ENCODE measurements at places on chromosomes 6 and 20. TPM values are rescaled to one million over a fixed set of nuclear protein-coding genes. Genes with fewer than 3 reads are reported as not detected.

Gene DPPA5
- total RNA-seq: not detected

Gene CNBD2
- total RNA-seq: 5.0 TPM

Gene SPATS1
- total RNA-seq: not detected

Gene TBCC
- total RNA-seq: 19.5 TPM

Gene PAX1
- total RNA-seq: not detected

Gene MAP3K5
- 9.0 TPM for total RNA-seq

Gene ANKEF1
- 1.8 TPM for total RNA-seq

- DNase-seq: no peak
These were observed 71.5 kb upstream of the DTNBP1 start for GRCh38 chr6:15734118-15734897.

DNA sequence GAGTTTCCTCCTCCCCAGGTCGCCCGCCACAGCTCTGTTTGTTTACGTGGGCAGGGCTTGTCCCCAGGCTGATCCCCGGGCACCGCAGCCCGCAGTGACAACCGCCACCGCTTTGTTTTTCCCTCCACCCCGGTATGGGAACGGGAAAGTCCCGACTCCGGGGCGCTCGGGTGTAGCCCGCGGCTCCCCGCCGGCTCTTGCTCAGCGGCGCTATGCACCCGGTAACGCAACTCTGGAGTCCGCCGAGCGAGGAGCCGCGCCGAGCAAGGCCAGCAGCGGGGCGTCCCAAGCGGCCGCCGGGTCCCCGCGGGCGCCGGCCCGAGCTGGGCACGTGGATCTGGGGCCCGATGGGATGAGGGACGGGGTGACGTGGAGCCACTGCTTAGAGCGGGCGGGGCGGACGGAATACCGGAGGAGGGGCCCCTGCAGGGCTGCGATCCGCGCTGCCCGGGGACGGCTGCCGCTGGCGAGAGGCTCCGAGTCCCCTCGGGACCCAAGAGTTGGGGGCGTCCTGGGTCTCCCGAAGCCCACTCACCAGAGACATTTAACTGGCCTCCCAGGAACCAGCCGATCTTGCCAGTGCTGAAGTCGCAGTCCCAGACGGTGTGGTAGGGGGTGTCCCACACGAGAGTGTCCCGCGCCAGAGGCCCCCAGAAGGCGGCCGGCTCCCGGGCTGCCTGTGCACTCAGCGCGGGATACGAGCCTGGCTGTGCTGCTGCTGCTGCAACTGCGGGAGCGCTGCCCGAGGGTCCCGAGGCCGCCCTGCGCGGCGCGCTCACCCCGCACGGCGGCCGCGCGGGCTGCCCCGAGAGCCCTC lies 497 bp downstream of the ACSS1 start:
- DNase-seq: peak; percentile 90

DNA sequence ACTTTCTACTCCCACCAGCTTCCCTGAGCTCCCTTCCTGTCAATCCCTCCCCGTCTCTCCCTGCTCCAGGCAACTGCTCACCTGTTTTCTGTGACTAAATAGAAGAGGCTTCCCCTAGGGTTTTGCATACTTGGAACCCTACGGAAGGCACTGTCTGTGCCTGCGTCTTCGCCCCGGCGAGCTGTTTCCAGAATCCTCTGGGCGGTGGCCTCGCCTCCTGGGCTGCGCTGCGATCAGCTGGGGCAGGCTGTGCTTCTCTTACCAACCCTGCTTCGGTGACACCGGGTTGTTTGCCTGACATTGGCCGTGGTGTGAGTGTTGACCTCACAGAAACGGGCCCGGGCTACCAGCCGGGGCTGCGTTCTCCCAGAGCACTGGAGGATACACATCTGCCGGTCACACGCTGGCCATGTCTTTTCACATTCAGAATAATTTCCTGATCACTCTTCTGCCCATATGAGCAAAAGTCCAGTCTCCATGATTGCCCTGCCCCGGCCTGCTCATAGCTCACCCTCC lies 29.4 kb upstream of the CCR6 start:
- no peak for DNase-seq

- DNase-seq: no peak
These were observed 10.9 kb upstream of the NCOA3 start for GRCh38 chr20:47490795-47491194.

DNA sequence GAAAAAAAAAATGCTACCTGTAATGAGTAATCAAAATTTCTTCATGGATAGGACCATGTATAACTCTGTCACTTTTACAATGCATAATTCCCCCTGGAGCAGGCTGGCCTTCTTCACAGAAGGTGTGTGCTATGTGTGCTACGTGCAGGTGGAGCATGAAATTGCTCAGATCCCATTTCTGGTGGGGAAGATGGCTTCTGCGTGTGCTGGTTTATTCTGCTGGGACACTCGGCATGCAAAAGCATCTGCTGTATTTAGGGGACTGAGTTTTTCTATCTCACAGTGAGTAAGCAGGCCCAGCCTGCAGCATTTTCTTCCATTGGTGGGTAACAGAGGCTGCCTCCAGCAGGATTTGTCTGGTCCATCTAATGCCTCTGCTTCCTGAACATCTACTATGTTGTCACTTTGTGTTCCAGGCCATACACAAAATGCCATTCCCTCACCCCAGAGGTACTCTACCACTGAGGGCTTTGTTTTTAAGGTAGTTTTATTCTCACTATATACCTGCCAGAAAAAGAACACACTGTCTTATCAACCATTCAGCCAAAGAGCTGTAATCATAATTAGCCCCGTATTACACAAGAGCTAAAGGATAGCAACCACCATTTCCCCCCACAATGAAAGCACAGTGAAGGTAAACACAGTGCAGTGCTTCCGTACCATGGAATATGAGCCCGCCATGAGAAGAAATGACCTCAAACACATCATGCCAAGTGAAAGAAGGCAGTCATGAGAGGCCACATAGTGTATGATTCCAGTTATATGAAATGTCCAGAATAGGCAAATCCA lies 62.4 kb downstream of the SYNDIG1 start:
- no peak for DNase-seq

DNA sequence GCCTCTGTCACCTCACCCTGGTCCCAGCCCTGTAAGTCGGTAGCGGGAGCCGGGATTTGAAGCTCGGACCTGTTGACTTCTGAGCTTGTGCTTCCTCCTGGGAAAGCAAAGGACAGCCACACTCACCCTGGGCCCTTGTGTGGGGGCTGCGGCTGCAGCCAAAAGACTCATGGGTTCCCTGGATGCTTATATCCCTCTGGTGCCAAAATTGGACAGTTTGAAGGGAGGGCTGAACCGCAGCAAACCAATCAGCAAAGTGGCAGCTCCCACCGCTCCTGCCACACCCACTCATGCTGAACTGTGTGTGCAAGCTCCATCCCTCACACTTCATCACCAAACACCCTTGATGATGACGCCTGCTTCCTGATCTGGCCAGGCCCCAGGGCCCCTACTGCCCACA lies 3.9 kb upstream of the CCN5 start:
- DNase-seq: no peak

- no peak for DNase-seq
These were observed 31.5 kb downstream of the PDE7B start for GRCh38 chr6:135883045-135883444.

DNA sequence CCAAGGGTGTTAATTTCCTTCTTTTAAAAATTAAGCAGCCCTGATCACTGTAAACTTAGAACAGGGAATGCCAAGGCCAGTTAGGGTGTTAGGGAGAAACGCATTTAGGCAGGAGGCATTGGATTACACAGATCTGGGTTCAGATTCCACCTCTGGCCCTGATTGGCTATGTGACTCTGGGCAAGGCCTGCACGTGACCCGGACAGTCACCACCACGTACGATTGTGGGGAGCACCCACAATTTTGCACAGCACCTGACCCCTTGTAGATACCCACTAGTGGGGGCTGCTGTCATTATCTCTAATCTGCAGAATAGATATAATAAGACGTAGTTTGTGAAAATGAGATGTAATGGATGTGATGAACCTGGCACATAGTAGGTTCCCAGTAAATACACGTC lies 59.5 kb upstream of the ZNFX1 start:
- DNase-seq: no peak

GRCh38 chr6:24667378-24667803 lies 514 bp downstream of the ACOT13 start:
- no peak for DNase-seq

GRCh38 chr6:129874837-129875236 lies 13.7 kb upstream of the TMEM244 start:
- no peak for DNase-seq

DNA sequence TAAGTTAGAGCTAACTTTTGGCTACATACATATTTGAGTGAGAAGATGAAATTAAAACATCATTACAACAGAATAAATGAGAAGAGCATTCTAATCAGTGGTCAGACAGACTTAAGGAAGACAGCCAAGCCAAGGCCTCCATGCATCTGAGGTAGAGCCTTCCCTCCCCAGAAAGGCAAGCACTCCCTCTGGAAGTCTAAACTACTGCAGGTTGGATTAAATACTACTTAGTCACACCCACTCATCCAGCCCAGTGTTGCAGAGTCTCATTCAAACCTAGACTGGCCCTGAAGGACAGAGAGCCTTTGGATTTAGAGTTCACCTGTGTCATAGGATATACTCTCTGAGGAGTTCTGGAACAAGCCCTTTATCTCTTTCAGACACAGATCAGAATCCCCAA lies 29.2 kb downstream of the TMX4 start:
- DNase-seq: no peak

DNA sequence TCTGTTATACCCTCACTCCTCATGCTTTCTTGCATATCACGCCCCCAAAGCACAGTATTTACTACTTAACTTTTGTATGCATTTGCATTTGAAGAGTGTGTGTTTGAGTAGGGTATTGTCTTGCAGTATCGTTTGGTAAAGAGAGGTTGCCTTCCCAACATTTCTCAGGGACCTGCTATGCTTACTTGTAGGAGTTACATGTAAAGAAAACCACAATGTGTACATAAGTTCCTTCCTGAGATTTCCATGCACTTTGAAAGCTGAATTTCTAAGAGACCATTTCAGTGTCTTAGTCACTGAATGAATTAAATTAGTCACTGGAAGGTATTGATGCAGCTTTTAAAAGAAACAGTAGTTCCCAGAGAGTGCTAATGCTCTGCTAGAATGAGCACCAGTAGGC lies 159.3 kb upstream of the LAMA2 start:
- no peak for DNase-seq

DNA sequence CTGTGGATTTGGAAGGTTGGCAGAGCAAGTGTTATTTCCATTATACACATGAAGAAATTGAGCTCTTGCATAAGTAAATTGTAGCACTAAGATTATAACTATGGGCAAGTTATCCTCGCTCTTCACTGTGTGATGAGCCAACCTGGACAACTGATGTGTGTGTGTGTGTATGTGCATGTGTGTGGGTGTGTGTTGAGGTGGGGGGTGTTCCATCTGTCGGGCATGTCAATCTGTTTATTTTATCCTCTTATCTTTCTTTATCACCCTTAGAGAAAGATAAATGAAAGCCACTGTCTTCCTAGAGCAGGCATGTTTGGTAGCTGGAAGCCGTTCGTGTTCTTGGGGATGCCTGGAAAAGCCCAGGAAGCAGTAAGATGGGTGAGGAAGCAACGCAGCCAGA lies 3.0 kb upstream of the DSP start:
- DNase-seq: no peak

Measured in activated naive CD4-positive, alpha-beta T cell treated with anti-CD3 and anti-CD28 coated beads, Interleukin-2, amount 50 U/mL, for 72 hours (primary cell).